ENCODE measurements at places on chromosomes 5 and 9.

DNA sequence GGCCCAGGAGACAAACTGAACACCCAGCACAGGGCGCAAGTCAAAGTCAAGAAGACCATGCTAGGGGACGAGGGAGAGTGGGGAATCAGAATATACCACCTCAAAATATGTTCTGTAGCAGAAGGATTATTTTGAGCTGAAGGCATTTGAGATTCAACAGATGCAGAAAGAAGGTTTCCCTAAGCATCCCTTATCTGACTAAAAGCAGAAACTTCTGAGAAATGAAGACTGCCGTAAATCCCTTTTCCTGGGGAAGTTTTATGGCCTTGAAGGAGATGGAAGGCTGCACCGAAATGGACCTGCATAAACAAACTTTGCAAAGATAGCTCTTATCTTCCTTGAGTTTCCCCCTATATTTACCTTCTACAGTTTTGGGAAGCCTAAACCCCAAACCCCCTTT, 72.8 kb downstream of the PTTG1 start:
- H3K27ac ChIP-seq, result no peak overlapping the region
- H3K36me3 ChIP-seq, result no peaks in the 10 kb centered on the region
- H3K4me1 ChIP-seq, result no peaks in the 10 kb centered on the region
- H3K27me3 ChIP-seq, result no peaks in the 10 kb centered on the region

GRCh38 chr9:81410201-81410600, 279.1 kb downstream of the TLE1 start:
- no peaks in the 10 kb centered on the region for H3K36me3 ChIP-seq
- no peaks in the 10 kb centered on the region for H3K27me3 ChIP-seq
- H3K4me3 ChIP-seq, result no peak overlapping the region
- no peak for DNase-seq

- no peak overlapping the region for H3K27ac ChIP-seq
- no peak overlapping the region for H3K4me3 ChIP-seq
- peaks cover 5% of the 10 kb centered on the region for H3K36me3 ChIP-seq
- H3K4me1 ChIP-seq, result peaks cover 34% of the 10 kb centered on the region
Observed at GRCh38 chr9:123925161-123925560, 4.8 kb downstream of the DENND1A start.

DNA sequence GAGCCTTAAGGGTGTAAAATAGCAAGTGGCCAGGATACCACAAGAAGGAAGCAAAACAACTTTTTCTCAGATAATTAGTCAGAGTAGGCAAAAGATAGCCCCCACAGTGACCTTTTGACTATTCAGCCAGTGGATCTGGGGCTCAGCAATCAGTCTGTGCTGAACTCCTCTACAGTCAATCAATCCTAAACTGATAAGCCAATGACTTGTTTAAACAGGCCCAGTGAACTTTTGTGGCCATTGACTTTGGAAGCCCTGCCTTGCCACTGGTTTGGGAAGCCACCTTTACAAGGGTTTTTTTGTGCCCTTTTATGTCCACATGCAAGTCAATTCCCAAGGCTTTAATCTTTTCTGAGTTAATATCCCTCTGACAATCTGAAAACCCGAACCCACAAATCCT, 1565.0 kb upstream of the WWC1 start:
- H3K4me3 ChIP-seq, result no peak overlapping the region
- H3K4me1 ChIP-seq, result no peaks in the 10 kb centered on the region
- no peaks in the 10 kb centered on the region for H3K36me3 ChIP-seq
- no peak overlapping the region for H3K27ac ChIP-seq
- H3K27me3 ChIP-seq, result no peaks in the 10 kb centered on the region

Data from memory B cell (primary cell).